ENCODE measurements at places on chromosomes 5 and 9.

- DNase-seq: no peak
Measured at GRCh38 chr9:124282442-124283227, 24.9 kb downstream of the NEK6 start.

DNA sequence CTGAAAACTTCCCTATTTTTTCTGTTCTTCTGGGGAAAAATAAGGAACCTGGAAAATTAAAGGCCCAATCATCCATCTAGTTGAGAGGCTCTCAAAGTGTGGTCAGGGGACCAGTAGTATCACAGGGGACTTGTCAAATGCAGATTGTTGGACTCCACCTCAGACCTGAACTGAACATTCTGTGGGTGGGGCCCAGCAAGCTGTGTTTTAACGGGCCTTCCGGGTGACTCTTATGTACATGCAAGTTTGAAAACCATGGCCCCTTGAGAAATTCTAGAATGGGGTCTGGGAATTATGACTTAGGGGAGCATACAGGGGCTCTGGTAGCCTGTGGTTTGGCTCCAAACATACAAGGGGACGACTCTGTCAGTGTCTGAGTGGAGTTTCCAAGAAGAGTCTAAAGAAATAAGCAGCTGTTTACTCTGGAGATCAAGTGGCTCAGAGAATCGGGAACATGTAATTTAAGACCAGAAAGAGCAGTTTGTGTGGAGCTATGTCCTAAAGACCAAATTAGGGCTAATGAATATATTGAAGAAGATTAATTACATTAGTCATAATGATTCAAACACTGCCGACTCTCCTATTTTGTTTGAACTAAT lies 177.4 kb downstream of the SLC28A3 start:
- no peak for DNase-seq

- no peak for DNase-seq
Measured at GRCh38 chr5:155689406-155689805, 637.6 kb upstream of the SGCD start.

GRCh38 chr5:35487233-35488025 lies 130.2 kb upstream of the SPEF2 start:
- no peak for DNase-seq

DNA sequence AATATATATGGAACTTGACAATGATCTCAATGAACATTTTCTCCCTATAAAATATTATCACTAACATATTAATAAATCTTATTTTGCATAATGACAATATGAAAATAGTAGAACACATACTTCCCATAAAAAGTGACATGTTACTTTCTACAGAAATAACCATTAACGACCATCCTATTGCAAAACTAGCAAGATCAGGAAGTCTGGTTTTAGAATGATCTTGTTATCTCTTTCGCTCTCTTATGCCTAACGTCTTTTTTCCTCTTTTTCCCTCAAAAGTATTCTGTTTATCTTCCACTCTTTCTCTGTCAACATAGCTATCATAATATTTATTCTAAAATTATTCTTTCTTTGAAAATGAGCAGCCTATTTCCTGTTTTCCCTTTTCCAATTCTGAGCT lies 21.6 kb upstream of the C5orf46 start:
- DNase-seq: no peak

GRCh38 chr5:350355-350754 lies 28.8 kb downstream of the AHRR start:
- DNase-seq: no peak

DNA sequence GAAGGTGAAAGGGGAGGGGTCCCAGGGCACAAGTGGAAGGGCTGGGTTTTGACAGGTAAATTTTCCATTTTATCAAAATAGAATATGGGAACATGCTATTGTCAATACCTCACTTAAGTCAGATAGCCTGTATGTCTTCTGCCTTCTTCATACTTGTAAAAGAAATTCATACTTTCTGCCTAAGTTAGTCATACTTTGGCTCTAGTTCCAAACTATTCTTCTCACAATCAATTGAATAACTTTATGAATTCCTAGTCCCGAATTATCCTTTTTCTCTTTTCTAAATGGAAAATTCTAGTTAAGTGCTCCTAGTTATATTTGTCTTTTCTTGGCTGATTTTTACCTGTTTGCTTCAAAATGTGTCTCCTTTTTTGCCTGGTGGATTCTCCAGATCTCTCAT lies 271.4 kb downstream of the CSNK1G3 start:
- DNase-seq: no peak

- no peak for DNase-seq
Measured at GRCh38 chr5:173078878-173079277, 22.7 kb downstream of the CREBRF start.

DNA sequence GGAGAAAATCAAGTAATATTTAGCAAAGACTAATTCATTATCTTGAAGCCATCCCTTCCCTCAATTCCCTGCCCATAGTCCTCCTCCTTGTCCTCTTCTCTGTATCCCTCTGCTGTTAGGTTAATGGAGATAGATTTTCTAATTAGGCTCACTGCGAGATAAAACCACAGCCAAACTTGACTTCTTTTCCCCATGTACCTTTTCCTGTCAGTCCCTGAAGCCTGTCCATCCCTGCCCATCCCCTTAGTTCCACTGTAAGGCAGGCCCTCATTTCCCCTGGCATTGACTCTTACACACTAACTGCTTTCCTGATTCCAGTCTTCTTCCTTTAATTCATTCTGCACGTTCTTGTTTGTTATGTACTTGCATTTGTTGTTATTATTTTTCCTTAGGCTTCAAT lies 1.2 kb downstream of the TLR4 start:
- no peak for DNase-seq

- no peak for DNase-seq
Measured at GRCh38 chr5:142475102-142475513, 150.3 kb upstream of the SPRY4 start.

GRCh38 chr5:164377746-164378145 lies 872.3 kb downstream of the MAT2B start:
- DNase-seq: no peak

DNA sequence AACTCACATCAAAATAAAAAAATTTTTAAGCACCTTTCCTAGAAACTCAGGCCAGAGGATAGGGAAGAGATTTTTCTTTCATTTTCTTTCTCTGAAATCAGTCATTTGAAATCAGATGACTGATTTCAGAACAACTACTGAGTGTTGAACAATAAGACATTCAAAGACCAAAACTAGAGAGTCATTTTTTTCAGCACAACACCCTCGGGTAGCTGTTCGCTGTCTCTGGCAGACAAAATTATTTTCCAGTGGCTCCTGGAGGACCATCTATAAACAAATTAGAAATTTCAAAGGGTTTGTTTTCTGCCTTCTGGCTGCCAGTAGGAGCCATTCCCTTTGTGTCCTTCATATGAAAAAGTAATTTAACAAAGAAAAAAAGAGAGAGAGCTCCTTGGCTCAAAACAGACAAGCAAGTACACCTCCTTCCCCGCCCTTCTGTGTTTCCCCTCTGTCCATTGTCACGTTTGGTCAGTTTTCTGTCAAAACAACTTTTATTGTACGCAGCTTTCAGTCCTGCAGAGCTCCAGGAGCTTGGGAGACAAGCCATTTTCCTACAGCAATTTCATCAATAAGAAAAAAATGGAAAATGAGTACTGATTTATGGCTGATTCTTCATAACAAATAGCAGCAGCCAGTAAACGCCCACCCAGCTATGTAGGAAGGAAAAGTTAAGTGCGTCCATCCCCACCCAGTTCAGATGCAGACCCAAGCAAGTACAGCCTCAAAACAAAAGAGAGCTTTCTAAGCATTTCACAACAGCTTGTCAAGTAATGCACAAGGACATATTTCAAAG lies 405.2 kb downstream of the ZNF608 start:
- no peak for DNase-seq

GRCh38 chr5:150674341-150674821 lies 13.3 kb downstream of the MYOZ3 start:
- no peak for DNase-seq

GRCh38 chr5:126234563-126235195 lies 188.5 kb upstream of the GRAMD2B start:
- DNase-seq: no peak

DNA sequence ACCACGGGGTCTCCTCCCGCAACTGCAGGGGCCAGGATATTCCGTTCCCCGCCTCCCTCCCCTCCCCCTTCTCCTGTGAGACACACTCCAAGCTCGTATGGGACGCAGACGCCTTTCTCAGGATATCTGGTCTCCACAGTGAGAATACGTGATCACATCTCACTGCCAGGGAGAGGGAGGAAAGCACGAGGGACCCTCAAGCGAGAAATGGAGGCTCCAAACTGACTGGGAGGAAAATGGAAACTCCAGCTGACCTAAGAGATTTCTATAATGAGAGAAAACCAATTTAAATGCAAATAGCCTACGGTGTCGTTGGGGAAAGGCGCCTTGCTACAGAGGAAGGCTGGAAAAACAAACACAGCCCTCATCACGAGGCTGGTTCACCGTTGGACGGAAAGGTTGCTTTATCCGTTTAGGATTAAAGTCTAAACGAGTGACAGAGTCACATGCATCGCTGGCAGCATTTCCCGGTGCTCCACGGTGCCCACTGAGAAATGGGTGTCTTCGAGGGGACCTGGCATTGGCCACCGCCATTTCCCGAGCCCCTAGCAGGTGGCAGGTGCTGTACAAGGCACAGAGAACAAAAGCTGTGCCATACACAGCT lies 116.9 kb upstream of the CPEB4 start:
- DNase-seq: no peak

DNA sequence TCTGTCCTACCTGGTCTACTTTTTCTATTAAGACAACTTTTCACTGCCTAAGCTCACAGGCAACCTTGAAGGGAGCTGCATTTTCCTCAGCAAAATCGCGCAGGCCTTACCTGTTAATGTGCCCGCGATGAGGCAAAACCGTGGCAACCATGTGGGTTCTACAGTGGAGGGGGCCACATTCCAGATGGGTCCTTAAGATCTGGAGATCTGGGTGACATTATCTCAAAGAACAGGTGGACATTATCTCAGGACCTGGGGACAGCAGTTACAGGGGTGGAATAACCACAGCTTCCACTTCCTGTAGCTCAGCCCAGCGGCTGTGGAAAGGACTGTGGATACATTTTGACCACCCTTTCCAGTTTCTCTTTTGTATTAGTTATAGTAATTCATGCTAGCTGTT lies 112.8 kb upstream of the PTCH1 start:
- DNase-seq: no peak

- DNase-seq: no peak
Measured at GRCh38 chr5:123035360-123035917, 1.1 kb downstream of the PPIC start.

DNA sequence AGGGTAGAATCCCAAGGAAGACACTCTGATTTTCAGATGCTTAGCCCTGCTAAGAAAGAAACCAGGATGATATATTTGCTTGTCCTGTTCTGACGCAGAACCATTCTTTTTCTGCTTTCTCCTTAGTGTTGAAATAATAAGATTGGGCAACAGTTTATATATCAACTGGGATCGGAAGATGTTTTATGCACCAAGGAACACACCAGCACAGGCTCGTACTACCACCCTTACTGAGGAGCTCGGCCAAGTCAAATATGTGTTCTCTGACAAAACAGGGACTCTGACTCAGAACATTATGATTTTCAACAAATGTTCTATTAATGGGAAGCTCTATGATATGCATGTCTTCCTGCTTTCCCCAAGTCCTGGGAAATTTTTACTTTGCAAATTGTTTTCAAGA lies 19.0 kb upstream of the RUSC2 start:
- DNase-seq: no peak

- no peak for DNase-seq
Measured at GRCh38 chr5:8060953-8061429, 192.0 kb downstream of the MTRR start.

DNA sequence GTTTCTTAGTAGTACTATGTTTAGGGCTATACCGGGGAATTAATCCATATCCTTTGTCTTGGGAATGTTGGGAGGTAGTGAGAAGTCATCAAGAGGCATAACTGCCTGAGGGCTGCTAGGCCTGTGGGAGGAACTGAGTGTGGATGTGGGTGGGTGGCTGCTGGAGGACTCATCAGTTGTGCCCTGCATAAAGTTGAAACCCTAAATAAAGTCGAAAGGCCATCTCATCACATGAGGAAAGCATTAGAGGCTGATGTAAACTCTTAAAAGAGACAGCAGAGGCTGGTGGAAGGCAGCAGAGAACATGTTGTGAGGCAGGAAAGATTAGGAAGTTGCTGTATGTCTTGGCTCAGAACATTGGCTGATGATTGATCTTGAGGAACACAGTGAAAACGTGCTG lies 143.8 kb downstream of the MAST4 start:
- no peak for DNase-seq

DNA sequence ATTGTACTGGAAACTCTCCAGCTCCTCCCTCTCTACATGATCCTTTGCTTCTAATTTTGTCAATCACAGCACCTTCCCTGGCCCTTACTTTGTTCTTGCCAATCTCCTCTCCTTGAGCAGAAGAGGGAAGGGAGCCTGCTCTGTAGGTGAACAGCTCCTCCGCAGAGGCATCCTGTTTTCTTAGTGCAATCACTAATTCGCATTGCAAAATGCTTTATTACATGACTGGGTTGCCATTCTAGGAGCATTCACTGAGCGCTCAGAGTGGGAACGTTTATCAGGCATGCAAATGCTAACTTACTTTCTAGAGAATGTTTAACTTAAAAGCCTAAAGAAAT lies 416 bp upstream of the SNX18 start:
- DNase-seq: no peak

GRCh38 chr9:76490249-76490990 lies 31.4 kb downstream of the GCNT1 start:
- DNase-seq: no peak

- no peak for DNase-seq
Measured at GRCh38 chr5:67310169-67310568, 113.6 kb upstream of the CD180 start.

GRCh38 chr9:108552459-108553040 lies 303.2 kb downstream of the ACTL7B start:
- DNase-seq: no peak

GRCh38 chr9:30522486-30522885 lies 1862.0 kb upstream of the ACO1 start:
- no peak for DNase-seq

- DNase-seq: no peak
Measured at GRCh38 chr9:128163523-128164306, 3.6 kb downstream of the BBLN start.

DNA sequence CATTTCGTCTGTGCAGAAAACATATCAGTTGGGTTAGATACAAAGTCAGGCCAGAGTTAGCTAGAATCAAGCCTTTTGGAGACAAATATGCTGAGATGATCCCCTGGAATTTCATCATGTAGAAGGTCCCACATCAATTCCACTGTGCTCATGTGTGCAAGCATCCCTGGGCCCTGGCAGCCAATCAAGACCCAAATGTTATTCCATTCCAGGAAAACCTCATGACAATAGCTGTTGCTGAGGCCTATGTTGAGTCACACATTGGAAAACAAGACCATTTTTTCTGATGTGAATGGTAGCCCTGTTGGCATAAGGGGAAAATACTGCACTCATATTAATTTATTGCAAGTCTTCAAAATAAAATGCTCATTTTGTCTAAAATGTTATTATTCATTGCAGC lies 11.5 kb downstream of the SPOCK1 start:
- DNase-seq: no peak

GRCh38 chr5:112923148-112923917 lies 1.3 kb upstream of the REEP5 start:
- DNase-seq: no peak

DNA sequence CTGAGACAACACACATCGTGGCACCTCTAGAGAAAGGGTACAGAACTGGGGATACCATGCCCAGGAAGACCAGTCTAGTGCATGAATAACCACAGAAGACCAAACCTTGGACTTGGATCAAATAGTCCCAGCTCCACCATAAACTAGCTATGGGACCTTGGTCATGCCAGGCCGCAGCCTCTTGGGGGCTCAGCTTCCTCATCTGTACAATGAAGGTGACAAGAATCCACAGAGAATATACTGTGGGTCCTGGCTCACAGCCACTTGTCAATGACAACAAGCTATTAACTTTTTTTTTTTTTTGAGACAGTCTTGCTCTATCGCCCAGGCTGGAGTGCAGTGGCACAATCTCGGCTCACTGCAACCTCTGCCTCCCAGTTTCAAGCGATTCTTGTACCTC lies 3.9 kb downstream of the KYAT1 start:
- no peak for DNase-seq

All from stimulated activated CD4-positive, alpha-beta T cell treated with anti-CD3 and anti-CD28 coated beads, Interleukin-15, amount 100 ng/mL, for 1 hour (primary cell).